ENCODE measurements at places on chromosomes 2 and 18.

DNA sequence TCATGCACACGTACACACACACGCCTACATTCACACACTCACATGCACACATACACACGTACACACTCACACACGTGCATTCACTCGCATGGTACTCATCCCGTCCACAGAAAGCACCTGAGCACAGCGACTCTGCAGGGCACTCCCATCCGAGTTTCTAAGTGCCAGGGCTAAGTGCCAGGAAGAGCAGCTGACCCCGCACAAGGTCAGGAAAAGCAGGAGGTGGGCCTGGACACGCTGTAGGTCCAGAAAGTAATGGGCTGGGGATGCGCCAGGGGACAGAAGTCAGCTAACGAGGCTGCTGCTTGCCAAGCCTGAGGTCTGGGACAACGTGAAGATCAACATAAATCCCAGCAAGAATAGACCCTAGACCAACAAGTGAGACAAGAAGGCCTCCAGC lies 15.8 kb downstream of the ADI1 start:
- no peak for DNase-seq

- DNase-seq = no peak
Measured at GRCh38 chr18:3710712-3711301, 260.8 kb downstream of the TGIF1 start.

- peak; percentile 22 for DNase-seq
Measured at GRCh38 chr2:240688553-240688919, 3.1 kb upstream of the AQP12A start.

DNA sequence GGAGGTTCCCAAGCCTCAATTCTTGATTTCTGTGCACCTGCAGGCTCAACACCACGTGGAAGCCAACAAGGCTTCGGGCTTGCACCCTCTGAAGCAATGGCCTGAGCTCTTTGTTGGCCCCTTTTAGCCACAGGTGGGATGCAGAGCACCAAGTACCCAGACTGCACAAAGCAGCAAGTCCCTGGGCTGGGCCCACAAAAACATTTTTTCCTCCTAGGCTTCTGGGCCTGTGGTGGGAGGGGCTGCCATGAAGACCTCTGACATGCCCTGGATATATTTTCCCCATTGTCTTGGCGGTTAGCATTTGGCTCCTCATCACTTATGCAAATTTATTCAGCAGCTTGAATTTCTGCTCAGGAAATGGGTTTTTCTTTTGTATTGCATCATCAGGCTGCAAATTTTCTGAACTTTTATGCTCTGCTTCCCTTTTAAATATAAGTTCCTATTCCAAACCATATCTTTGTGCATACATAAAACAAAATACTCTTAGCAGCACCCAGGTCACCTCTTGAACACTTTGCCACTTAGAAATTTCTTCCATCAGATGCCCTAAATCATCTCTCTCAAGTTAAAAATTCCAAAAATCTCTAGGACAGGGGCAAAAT lies 9.0 kb upstream of the MATN3 start:
- no peak for DNase-seq

DNA sequence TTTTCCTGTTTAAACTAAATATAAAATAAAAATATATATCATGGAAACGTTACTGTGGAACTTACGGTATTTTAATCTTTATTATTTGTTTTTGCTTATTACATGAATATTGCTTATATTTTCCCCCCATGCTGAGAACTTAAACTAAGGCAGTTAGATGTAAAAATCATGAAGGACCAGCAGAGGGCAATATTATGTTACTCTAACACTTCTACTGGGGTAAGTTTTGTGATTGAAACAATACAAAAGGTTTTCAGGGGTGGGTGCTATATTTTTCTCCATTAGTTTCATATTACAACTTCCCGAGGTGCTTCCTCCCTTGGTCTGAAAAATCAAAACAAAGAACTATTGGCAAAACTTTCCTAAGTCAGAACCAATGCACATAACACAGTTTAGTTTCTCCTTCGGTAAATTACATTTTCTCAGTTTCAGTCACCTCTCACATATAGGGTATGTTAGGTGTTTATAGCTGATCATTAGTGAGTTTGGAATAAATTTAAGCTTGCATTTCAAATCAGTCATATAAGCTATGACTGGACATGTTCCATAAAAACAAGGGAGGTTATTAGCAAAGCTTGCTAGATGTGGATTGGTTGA lies 54.8 kb downstream of the ZNF407 start:
- DNase-seq = no peak

- DNase-seq = no peak
Measured at GRCh38 chr2:75540994-75541393, 19.7 kb downstream of the EVA1A start.

GRCh38 chr2:5824126-5824525 lies 131.9 kb downstream of the SOX11 start:
- DNase-seq = no peak

DNA sequence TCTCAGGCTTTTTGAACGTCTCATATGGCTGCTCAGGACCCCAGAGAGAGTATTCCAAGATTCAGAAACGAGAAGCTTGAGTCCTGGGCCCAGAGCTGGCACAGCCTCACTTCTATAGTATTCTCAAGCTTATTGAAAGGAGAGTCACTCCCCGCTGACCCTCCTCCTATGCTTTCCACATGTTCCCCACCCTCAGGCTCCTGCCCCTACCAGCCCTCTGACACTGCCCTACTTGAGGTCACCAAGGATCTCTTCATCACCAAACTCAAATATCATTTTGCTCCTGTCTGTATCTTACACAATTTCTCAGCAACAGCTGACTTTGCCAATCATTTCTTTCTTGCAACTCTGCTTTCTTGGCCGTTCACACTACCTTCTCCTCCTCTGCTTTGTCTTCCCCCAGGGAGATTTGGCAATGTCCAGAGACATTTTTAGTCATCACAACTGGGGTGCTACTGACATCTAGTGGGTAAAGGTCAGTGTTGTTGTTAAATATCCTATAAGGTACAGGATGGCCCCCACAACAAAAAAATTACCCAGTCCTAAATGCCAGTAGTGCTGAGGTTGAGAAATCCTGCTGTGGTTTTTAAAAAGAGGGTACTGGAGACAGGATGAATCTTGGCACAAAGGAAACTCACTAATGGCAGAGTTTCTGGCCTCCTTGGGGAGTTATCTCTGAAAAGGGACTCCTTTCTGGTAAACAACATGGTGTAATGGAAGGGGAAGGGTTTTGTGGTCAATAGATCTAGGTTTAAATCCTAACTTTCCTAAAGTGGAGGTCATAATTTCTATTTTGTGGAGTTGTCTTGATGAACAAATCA lies 26.9 kb upstream of the INSIG2 start:
- DNase-seq = peak; percentile 38

DNA sequence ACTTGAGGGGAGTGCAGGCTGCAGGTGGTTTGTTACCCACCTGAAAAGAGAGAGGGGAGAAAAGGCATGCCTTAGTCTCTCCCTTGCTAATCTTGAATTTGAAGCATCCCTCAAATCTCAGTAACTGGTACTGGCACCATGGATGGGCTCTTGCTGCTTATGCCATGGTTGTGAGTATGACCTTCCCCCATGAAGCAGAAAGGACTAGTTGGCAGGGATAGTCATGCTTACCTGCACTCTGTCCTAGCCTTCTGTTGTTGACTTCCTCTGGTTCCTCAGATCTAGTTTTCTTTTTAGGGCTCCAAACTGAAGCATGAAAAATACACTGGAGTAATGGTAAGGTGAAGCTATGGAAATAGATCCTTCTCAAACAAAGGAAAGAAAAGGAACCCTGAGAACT lies 191.2 kb downstream of the SPAG16 start:
- DNase-seq = no peak

- no peak for DNase-seq
Measured at GRCh38 chr2:42359304-42359964, 1.6 kb downstream of the COX7A2L start.

GRCh38 chr18:63402246-63403162 lies 19.8 kb downstream of the VPS4B start:
- no peak for DNase-seq

DNA sequence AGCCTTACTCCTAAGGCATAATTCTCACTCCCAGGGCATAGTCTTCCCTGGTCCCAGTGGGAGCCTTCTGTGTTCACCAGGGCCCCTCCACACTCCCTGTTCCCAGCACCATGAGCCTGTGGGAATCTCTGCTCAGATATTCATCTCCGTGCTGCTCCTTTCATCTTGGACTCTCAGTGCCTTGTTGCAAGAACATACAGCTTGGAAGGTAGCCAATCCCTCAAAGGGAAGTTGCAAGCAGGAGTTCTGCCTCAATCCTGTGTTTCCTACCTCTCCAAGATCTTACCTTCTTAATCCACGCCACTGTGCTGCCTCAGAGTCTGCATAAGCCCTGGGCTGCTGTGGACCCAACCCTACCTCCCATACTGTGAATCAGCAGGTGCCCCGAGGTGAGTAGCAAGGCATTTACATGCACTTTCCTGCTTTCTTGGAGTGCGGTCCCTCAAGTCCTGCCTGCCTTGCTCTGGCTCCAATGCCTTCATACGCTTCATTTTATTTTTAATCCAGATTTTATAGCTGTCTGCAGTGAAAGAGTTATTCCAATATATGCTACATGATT lies 413.8 kb upstream of the RAB6C start:
- no peak for DNase-seq

DNA sequence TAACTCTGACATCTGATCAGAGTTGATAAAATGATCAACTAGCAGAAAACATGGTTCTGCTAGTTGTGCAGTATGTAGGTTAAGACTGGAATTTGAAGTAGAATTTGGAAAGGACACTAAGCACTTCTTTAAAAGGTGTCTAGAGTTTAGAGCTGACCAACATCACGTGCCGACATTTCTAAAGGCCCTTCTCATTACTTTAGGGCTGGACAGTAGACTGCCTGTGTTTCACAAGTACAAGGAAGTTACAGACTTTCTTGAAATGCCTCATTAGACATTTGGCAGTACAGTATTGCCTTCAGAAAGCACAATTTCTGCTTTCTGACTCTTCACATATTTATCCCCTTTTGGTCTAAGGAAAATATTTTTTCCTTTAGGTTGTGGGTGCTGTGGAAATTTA lies 255.3 kb downstream of the ZNF385B start:
- no peak for DNase-seq

- no peak for DNase-seq
Measured at GRCh38 chr2:241905716-241906377, 36.3 kb downstream of the RTP5 start.

DNA sequence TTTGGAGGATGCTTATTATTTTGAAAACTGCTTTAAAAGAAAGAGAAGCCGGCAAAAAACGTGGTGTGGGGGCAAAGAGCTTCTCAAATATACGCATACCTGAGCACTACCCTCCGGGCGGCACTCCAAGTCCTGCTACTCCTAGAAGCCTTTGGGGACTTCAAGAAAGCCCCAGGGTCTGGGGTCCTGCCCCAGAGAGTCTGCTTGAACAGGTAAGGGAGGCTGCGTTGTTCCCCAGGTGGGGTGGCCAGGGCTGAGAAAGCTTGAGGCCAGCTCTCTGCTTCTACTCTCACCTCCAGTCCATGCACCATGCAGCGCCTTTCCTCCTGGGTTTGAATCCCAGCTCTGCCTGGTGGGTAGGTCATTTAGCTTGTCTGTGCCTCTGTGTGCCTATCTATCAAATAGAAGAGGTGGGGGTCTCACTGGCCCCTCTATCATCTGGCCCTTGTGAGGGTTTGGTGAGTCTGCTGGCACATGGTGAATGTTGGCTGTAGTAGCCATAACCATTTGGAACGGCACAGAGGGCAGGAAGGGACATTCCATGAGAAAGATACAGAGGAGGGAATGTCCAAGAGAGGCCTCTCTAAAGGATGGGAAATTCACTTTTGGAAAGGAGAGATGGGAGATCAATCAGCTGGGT lies 19.5 kb downstream of the MALL start:
- no peak for DNase-seq

- no peak for DNase-seq
Measured at GRCh38 chr2:170218931-170219330, 41.0 kb downstream of the MYO3B start.

GRCh38 chr2:159497256-159497655 lies 119.1 kb downstream of the BAZ2B start:
- DNase-seq = no peak

- DNase-seq = no peak
Measured at GRCh38 chr2:233756429-233757081, 3.5 kb upstream of the UGT1A1 start.

- DNase-seq = no peak
Measured at GRCh38 chr2:65478498-65479135, 46.2 kb upstream of the SPRED2 start.

GRCh38 chr2:113720167-113720566 lies 36.3 kb downstream of the SLC35F5 start:
- no peak for DNase-seq

GRCh38 chr18:50131591-50131990 lies 63.4 kb downstream of the MYO5B start:
- DNase-seq = peak; percentile 29

GRCh38 chr2:8303322-8303832 lies 378.5 kb upstream of the ID2 start:
- DNase-seq = peak; percentile 78

- DNase-seq = no peak
Measured at GRCh38 chr2:118861242-118861641, 13.8 kb upstream of the EN1 start.

DNA sequence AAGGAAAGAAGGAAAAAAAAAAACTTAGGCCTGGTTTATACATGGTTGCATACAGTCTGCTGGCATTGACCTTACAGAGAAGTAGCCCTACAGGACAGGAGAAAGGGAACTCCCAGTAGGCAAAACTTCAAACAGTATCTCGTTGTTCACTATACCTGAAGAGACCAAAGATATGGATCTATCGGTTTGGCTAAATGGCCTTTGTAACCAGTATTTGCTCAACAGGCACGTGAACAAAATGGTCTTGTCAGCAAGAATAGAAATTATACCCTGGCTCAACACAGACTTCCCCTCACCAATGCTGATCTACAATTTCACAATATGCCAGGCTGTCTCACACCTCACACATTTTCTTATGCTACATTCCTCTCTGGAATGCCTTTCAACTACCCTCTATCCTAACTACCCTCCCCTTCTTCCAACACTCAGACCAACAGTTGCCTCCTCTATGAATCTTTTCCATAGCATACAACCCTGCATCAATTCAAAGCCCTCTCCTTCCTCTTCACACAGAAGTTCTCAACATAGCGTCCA lies 13.7 kb downstream of the HYCC2 start:
- no peak for DNase-seq

GRCh38 chr2:98455494-98455976 lies 10.9 kb downstream of the INPP4A start:
- DNase-seq = peak; percentile 41

DNA sequence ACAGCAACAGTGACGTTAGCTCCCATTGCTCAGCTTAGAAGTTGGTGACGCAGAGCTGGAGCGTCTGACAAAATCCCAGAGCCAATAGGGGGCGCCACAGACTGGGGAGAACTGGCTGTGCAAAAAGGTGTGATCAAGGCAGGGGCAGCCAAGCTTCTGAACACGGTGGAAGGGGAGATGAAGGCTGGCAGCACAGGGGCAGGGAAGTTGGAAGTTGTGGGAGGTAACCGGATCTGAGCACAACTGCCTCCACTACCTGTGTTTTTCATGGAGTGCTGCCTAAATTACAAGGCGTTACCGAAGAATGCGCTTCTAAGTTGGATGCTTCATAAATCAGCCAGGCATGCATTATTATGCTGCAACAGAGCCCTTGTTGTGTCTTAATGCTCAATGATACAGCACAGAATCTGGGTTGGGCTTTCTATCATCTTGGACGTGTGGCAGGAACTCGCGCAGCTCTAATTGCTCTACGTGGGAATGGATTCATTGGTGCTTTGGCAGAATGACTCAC lies 370.0 kb downstream of the SLC4A3 start:
- no peak for DNase-seq
